Chondrocyte (in vitro differentiated cells): ENCODE measurements at places on chromosomes 3 and 15. TPM values are rescaled to one million over a fixed set of nuclear protein-coding genes. Genes with fewer than 3 reads are reported as not detected.
A peak's percentile ranks its signal among the peaks of the same experiment; 100 is the strongest.

DNA sequence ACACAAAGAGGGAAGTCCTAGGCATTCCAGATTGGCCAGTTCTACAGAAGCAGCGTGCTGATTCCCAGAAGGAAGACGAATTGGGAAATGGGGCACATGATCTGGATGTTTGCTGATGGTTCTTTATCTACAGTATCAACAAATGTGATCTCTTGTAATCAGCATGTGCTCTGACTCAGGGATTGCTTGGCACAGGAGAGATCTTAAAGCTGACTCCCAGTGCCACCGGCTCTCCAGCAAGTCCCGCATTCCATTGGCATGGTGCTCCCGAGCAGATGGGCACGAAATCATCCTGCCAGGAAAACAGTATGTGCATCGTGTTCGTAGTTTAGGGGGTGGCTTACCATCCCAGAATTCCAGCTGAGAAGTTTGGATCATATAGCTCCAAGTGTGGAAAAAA, 259.9 kb upstream of the NR2F2 start:
- H3K4me3 ChIP-seq = no peak overlapping the region
- H3K27ac ChIP-seq = no peak overlapping the region
- no peaks in the 10 kb centered on the region for H3K36me3 ChIP-seq
- H3K27me3 ChIP-seq = no peaks in the 10 kb centered on the region

DNA sequence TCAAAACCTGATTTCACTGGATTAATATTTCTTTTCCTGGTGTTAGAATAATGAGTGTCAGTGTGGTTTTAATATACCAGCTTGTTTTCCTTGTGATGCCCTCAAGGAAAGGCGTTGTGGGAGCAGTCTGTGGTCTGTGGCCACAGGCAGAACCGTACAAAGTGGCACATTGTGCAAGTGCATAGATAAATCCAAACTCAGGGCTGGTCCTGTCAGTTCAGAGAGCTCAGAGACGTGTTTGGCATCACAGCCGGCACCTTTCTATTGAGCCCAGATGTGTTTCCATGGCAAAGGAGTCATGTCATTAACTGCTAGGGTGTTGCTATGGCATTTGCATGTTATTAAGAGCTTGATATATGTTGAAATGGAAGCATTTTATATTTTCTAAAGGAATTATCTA, 289.9 kb upstream of the RASGRP1 start:
- peak overlapping the region; percentile 39 for H3K27ac ChIP-seq
- no peaks in the 10 kb centered on the region for H3K27me3 ChIP-seq

DNA sequence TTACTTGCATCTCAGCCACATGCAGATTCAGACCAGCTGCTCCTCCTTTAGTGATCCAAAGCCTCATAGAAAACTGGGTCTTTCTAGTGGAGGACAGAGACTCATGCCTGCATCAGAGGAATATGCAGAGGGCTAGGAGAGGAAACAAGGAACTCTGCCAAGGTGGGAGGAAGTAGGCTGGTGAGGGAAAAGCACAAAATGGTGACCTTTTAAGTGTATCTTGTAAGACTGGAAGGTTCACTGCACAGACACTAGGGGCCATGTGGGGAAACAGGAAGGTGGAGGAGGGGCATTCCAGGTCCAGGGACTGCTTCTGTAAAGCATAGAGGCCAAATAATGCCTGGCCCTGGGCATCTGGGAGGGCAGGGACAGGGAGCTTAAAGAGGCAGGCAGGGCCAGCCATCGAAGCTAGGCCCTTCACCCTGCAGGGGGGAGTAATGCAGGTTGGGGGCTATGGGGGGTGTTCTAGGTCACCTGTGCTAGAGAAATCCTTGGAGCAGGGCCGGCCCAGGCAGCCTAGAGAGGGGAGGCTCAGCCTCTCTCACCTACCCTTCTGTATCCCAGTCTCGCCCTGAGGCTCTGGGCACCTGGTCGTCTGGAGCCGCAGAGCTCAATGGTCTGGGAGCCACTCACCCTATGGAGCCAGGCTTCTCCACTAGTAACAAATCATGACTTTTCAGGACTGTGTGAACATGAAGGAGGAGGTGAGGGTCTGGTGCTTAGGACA, 117.7 kb downstream of the DNAJB8 start:
- no peak overlapping the region for H3K27ac ChIP-seq
- DNase-seq = no peak
- no peak overlapping the region for H3K4me3 ChIP-seq
- H3K27me3 ChIP-seq = no peaks in the 10 kb centered on the region
- peaks cover 8% of the 10 kb centered on the region for H3K36me3 ChIP-seq

- no peak within 1 kb of the TSS for H3K27ac ChIP-seq
- peaks cover 4% of the 10 kb centered on the region for H3K36me3 ChIP-seq
- H3K4me1 ChIP-seq = peaks cover 13% of the 10 kb centered on the region
- peaks cover 79% of the 10 kb centered on the region for H3K27me3 ChIP-seq
- H3K4me3 ChIP-seq = no peak within 1 kb of the TSS
Observed at GRCh38 chr15:79282371-79283251, at the start of gene ANKRD34C. TSS of gene ANKRD34C (plus strand) at chr15:79282722. CDS start at chr15:79293285, 10,563 bp downstream.

GRCh38 chr3:197435426-197435825, 120.3 kb downstream of the BDH1 start:
- no peaks in the 10 kb centered on the region for H3K27me3 ChIP-seq
- DNase-seq = no peak
- peaks cover 25% of the 10 kb centered on the region for H3K4me1 ChIP-seq
- H3K36me3 ChIP-seq = no peaks in the 10 kb centered on the region

DNA sequence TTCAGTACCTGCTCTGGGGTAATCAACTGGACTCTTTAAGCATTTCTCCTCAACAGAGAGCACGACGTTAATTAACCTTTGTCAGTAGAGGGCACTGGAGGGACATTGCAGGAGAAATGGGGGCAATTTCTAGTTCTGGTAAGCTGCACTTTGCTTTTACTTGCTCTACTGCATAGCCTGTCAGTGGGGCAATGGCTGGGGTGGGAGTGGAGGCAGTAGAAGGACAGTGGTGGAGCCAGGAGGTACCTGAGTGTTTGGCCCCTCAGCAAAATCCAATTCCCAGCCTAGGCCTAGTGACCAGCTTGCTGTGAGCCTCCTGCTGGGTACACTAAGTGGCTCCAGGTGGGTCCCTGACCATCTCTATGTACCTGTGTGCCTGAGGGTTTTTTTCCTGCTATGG, 18.3 kb upstream of the MED12L start:
- H3K27me3 ChIP-seq = peaks cover 5% of the 10 kb centered on the region
- no peaks in the 10 kb centered on the region for H3K4me1 ChIP-seq
- no peak overlapping the region for H3K4me3 ChIP-seq
- no peak overlapping the region for H3K27ac ChIP-seq

- no peak overlapping the region for H3K4me3 ChIP-seq
- peaks cover 17% of the 10 kb centered on the region for H3K4me1 ChIP-seq
- DNase-seq = no peak
Observed at GRCh38 chr15:81992523-81992922, 53.3 kb downstream of the MEX3B start.

GRCh38 chr3:47024932-47025331, 45.5 kb downstream of the NBEAL2 start:
- H3K4me1 ChIP-seq = peaks cover 7% of the 10 kb centered on the region
- peak overlapping the region; percentile 28 for H3K27ac ChIP-seq
- no peak overlapping the region for H3K4me3 ChIP-seq
- H3K27me3 ChIP-seq = no peaks in the 10 kb centered on the region

Gene ATP13A4
- total RNA-seq = not detected in 3 replicates

Gene COL6A6
- total RNA-seq = not detected in 3 replicates
